Effector memory CD4-positive, alpha-beta T cell (primary cell): ENCODE measurements at places on chromosomes 7 and 10.

GRCh38 chr10:68342909-68343516, 10.3 kb upstream of the PBLD start:
- no peak for DNase-seq

DNA sequence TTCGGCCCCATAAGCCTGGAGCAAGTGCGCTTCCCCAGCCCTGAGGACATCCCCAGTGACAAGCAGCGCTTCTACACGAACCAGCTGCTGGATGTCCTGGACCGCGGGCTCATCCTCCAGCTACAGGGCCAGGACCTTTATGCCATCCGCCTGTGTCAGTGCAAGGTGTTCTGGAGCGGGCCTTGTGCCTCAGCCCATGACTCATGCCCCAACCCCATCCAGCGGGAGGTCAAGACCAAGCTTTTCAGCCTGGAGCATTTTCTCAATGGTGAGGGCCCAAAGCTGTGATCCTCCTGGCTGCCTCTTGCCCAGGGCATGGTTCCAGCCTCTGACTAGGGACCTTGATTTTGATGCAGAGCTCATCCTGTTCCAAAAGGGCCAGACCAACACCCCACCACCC, 10.1 kb downstream of the IRF5 start:
- DNase-seq: no peak

DNA sequence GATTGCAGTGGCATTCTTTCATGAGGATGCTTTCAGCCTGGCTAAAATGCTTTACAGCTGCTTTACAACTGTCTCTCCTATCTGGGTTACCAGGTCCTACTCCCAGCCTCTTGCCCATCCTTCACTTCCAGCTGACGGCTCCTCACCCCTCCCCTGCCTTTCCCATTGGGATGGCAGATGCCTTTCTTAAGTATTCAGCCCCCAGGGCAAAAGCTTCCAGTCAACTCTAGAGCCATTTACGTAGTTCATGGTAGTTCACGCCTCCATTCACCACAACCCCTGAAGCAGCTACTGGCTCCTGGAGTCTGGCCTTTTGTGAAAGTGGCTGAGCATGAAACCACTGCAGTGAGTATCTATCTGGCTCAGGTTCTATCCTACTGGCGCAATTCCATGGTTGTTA, 17.2 kb upstream of the BMPER start:
- DNase-seq: no peak

DNA sequence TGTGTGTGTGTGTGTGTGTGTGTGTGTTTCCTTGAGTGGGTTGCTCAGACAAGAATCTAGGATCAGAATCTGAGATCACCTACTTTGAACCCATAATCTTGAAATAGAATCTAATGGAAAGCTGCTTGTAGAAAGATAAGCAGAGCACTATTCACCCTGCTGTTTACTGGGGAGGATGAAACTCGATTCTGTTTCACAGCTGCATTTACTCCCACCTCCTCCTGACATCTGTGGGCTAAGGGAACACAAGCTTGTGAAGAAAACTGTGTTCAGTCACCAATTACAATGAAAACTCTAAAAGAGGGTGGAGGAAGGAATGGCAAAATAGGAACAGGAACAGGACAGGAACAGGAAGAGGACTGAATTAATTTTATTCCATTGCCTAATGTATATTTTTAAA, 269.5 kb downstream of the TSPAN12 start:
- DNase-seq: no peak

DNA sequence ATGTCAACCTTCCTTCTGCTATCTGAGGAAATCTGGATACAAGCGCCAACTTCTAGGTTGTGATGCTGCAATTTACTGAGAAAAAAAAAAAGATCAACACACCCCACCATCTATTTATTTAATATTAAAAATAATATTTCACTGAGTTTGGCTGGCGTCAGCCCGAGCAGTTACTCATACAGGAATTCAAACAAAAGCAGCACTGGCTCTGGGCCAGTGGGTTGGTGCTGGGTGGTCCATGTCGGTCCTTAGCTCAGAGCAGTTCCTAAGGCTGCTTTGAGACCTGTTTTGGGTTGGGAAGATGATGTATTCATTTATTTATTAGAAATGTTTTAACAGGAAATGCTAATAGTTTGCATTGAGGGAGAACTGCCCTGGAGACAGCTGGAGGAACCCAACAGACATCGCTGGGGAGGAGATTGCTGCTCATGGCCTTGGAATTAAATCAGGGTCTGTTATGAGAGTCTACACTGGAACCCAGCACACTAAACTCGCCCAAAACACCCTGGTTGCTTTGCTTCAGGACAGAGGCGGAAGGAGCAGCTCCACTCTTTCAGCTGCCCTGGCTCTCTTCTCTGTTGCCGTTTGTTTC, 36.3 kb upstream of the GOT1 start:
- no peak for DNase-seq

DNA sequence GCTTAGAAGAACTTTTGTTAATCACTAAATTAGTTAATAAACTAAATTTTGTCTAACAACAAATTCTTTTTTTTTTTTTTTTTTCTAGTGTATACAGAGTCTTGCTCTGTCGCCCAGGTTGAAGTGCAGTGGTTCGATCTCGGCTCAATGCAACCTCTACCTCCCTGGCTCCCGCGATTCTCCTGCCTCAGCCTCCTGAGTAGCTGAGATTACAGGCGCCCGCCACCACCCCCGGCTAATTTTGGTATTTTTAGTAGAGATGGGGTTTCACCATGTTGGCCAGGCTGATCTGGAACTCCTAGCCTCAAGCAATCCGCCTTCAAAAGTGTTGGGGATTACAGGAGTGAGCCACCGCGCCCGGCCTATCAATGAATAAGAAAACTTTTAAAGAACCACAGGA, 1.1 kb upstream of the IQUB start:
- DNase-seq: no peak

GRCh38 chr10:29736366-29737073, 101.7 kb upstream of the SVIL start:
- DNase-seq: peak; percentile 3

DNA sequence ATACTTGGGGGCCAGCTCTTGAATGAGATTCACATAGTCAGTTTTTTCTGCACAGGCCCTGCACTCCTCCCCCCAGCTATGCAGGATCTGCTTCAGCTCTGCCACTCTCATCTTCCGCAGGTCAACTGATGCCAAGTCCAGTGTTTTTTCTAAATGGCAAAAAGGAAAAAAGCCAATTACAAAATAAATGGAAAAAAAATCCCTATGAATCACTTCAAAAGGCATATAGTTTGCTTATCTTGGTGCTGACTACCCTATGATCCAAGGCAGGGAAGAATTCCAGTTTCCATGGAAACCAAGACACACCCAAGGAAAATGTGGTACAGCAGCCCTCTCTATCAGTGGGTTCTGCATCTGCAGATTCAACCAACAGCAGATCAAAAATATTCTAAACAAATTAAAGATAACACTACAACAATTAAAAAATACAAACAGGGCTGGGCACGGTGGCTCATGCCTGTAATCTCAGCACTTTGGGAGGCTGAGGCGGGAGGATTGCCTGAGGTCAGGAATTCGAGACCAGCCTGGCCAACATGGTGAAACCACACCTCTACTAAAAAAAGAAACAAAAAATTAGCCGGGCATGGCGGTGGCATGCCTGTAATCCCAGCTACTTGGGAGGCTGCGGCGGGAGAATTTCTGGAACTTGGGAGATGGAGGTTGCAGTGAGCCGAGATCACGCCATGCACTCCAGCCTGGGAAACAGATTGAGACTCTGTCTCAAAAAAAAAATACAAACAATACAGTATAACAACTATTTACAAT, 17.6 kb downstream of the CDNF start:
- no peak for DNase-seq

DNA sequence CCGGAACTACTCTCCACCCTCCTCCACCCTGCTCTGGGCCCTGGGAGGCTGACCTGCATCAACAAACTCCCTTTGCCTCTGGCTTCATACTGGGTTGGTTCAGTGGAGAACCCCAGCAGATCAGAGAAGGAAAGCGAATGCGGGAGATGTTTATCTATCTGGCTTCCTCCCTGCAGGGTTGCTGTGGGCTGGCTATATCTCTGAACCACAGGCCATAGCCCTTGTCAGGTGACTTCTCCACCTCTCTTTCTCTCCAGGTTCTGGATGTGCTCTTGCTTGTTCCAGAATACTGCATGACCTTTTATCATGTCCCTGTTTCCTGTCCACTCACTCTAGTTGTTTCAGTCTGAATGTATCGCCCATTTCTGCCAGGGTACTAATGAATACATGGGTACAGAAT, 51.7 kb upstream of the IFRD1 start:
- DNase-seq: peak; percentile 13

- no peak for DNase-seq
Observed at GRCh38 chr10:12319076-12319475, 30.3 kb upstream of the CAMK1D start.

DNA sequence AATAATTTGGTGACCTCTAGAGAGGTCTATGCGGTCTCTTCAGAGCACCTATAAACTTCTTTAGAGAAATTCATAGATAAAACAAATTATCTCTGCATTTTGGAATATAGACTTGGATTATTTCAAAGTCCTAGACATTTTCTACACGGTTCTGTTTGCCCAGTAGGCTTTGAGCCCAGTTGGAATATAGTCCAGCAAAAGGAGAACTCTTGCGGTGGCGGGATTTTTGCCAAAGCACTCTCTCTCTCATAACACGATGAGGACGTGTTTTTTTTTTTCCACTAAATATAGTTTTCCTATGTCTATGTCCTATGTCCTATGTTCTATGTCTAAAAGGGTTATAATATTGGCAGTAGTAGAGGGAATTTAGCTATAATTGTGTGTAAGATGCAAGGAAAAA, 164.9 kb upstream of the AGR3 start:
- no peak for DNase-seq

DNA sequence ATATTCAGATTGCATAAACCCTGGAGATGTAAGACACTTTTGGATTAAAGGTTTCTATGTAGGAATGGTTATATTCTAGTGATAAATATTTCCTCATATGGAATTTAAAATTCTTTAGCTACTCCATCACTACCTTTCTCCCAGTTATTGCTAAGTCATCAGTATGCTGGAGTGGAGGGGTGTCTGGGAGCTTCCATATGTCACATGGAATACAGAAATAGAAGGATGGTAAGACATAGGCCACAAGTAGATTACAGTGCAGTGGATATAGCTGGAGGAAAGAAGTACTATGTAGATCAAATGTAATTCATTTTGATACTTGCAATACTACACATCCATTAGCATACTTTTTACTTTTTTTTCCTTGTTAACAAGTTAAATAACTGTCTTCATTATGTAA, 428.4 kb downstream of the ARL4A start:
- no peak for DNase-seq

GRCh38 chr7:44709945-44710596, 38.6 kb upstream of the ZMIZ2 start:
- no peak for DNase-seq

GRCh38 chr10:132938472-132939339, 3.7 kb downstream of the CFAP46 start:
- no peak for DNase-seq

DNA sequence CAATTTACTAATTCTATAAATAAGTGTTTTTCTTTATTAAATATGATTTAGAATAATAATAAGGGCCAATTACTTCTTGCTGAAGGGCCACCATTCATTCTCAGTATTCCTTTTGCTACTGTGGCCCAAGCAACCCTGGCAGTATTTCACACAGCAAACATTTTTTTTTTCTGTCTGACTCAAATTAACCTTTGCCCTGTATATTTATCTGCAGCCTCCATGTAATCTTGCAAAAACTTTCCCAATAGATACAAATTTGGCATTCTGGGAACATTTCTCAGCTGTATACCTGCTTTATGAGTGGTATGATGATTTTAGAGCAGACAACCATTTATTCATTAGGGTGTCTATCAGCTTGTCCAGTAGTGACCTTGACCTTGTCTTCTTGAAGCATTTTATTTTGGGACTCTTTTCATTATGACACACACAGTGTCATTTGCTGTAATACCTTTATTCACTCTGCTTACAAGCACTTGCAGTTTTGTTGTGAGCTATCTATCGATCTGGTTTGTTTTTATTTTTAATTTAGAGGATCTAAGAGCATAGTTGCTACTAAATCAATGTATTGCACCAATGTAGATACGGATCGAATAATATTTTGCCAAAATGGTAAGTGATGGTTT, 159.7 kb upstream of the PLXDC2 start:
- no peak for DNase-seq

DNA sequence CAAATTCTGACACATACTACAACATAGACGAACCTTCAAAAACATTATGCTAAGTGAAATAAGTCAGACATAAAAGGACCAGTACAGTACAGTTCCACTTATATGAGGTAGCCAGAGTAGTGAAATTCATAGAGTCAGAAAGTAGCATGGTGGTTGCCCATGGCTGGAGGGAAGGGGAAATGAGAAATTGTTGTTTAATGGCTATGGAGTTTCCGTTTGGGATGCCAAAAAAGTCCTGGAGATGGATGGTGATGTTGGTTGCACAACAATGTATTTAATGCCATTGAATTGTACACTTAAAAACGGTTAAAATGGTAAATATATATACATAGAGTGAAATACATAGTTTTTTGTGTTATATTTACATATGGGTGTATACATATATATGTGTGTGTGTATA, 2.1 kb upstream of the SLC37A3 start:
- DNase-seq: no peak

DNA sequence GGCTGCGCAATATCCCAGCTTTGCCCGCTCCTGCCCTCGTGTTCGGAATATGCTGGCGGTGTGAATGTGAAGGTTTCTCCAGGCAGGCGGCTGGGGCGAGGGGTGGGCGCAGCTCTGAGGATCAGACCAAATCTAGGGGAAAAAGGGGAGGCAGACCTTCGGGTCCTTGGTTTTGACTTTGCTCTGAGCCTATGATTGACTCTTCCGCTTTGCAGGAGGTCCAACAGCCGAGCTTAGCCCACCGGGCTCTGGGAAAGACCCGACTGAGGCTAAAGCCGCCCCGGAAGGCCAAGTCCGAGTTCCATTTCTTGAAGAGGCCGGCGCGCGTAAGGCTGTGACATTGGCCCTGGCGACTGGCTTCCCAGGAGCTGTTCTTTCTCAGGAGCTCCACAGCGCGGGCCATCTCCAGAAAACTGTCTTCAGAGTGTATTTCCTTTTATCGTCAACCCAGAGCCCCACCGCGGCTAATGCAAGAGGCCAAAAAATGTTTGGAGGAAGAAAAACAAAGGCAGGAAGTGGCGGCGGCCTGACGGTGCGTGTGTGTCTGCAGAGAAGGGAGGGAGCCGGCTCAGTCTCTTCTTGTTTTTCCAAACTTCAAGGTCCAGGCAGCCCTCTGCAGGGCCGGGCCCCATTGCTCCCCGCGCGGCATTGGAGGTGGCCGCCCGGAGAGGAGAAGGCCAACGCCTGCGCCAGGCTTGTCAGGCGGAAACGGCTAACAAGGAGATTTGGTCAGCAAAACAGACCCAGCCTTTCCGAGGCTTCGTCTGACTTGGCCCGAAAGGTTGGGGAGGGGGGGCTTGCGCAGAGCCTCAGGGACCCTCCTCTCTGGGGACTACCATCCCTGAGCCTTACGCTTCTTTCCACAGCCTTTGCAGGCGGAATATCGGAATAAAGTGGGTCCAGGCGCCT, 3.6 kb upstream of the HOXA11 start:
- no peak for DNase-seq

GRCh38 chr7:70571403-70571934, 560.5 kb upstream of the GALNT17 start:
- DNase-seq: no peak

GRCh38 chr7:7479275-7479805, 56.3 kb downstream of the COL28A1 start:
- no peak for DNase-seq

GRCh38 chr10:122245897-122246296, 25.2 kb upstream of the BTBD16 start:
- DNase-seq: no peak
